Effector CD4-positive, alpha-beta T cell (primary cell): ENCODE measurements at places on chromosomes 12 and 14.

DNA sequence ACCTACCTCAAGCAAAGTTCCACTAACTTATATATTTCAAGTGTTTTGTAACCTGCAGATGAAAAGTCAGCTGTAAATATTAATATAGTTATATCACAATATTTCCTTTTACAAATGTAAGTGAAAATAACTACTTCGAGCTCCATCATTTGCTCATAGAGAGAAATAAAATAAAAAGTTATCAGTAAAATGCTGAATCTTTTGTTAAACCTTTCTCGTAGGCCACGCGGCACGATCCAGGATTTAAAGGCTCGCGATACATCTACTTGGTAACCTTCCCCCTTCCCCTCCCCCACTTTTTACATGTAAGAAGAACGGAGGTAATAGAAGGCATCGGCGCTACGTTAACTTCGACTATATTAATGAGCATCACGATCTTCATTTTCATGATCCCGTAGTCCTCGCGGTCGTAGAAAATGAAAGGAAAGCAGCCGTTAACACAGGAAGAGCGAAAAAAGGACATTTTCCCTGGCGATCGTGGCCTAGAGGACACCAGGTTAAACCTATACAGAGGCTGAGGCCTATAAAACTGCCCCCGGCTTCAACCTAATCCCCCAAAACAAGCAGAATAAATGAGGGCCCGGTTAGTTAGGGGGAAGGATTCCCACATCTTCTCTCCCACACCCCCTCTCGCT, 508 bp downstream of the HNRNPC start:
- no peak for DNase-seq

GRCh38 chr12:7486512-7486911, 17.1 kb downstream of the CD163 start:
- no peak for DNase-seq

- DNase-seq: no peak
Observed at GRCh38 chr12:96462571-96463280, 26.7 kb upstream of the CFAP54 start.

- DNase-seq: peak; percentile 38
Observed at GRCh38 chr14:104137297-104138097, 890 bp upstream of the KIF26A start.

DNA sequence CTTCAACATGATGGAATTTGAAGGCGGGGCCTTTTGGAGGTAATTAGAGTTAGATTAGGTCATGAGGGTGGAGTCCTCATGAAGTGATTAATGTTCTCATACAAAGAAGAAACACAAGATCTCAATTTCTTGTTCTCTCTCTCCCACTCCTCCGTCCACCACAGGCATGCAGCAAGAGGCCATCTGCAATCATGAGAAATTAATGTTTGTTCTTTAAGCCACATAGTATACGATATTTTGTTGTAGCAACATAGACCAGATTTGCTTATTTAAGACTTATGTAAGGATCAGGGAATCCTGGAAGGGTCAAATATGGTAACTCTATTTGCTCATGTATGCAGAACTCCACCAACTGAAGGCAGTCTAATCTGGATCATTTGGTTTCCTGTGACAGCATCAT, 429.0 kb downstream of the LRIG3 start:
- no peak for DNase-seq
